ENCODE measurements at places on chromosomes 16 and 17.

DNA sequence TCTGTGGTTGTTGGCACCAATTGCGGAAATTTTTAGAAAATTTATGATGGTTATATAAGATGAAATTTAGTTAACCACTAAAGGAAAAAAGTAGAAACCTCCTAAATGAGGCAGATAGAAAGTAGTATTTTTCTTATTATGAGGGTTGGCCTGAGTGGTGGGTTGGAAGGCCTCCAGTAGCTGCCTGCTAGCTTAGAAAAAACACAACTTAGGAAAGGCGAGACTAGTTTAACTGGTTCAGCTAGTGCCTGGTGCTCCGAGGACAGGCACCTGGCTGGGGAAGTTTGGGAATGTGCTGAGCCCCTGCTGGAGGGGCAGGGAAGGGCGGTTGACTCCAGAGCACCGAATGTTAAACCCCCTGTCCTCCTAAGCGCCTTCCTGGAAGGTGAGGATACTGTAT, 19.9 kb downstream of the LDHD start:
- peak; percentile 49 for DNase-seq

- no peak for DNase-seq
These were observed 105.2 kb upstream of the ZNF750 start for GRCh38 chr17:82944990-82945389.

DNA sequence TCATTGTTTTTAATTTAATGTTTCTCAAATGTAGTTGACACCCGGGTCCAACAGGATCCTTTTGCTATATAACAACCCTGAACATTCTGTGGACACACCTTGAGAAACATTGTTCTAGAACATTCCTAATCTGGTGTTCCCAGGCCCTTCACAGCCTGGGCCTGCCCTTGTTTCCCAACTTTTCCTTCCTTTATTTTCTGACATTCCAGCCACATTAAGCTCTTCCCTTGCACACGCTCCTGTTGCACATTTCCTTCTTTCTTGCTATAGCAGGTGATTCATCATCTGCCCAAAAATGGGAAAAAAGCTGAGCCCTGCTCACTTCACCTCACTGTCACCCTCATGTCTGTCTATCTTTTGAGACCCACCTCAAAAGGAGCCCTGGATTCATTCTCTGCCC, 67.9 kb upstream of the MARCHF10 start:
- DNase-seq, result no peak

GRCh38 chr16:49578435-49579024, 204.9 kb downstream of the C16orf78 start:
- DNase-seq, result no peak

GRCh38 chr17:2982854-2983253, 80.6 kb downstream of the OR1D5 start:
- peak; percentile 13 for DNase-seq

DNA sequence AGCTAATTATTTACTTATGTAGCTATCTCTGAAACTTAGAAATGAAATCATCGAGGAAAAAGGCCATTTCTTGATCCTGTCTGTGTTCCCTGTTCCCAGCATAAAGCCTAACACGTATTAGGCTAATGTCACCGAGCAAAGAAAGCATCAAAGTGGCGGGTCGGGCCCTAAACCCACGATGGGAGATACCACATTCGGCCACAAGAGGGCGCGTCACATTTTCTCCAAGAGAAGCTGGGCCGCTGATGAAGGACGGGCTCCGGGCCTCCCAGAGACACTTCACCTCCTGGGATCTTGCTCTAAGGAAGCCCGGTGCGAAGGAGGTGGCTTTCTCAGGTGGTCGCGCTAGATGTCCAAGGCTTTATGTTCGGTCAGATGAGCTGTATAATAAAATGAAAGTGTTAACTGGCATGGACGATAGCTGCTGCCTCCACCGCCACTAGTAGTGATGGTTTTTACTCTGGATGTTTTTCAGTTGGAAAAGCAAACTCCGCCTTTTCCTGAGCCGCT, 853 bp upstream of the PDK2 start:
- DNase-seq, result peak; percentile 76

GRCh38 chr17:49723423-49723822, 15.7 kb upstream of the SLC35B1 start:
- DNase-seq, result no peak

DNA sequence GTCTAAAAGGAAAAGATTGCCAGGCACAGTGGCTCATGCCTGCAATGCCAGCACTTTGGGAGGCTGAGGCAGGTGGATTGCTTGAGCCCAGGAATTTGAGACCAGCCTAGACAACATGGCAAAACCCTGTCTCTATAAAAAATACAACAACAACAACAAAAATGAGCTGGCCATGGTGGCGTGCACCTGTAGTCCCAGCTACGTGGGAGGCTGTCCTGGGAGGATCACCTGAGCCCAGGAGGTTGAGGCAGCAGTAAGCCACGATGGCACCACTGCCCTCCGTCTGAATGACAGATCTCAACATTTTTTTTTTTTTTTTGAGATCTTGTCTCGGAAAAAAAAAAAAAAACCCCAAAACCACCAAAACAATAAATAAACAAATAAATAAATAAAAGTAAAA, 28.1 kb upstream of the ATP2A3 start:
- no peak for DNase-seq

DNA sequence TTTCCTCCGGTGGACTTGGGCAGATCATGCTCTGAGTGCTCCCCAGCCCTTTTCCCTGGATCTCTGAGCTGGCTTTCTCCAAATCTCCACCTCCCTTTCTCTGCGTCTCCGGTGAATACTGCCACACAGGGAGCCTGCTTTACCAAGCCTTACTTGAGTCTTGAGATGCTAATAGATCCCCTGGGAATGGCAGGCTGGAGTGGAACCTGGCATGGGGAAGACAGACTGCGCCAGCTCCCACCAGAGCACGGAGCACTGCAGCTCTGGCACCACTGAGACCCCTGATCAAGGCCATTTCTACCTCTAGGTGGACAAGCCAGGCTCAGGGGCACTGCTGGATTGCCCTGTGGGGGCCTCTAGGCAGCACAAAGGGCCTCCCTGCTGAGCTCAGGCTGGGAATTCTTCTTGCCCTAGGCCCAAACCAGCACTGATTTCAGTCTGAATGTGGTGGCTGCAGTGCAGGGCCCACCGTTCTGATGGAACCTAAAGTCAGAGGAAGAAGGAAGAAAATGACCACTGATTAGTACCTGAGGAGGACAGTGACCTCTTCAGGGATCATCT, 74.3 kb upstream of the CRHR1 start:
- no peak for DNase-seq

- DNase-seq, result no peak
These were observed 5.5 kb upstream of the RHBDF2 start for GRCh38 chr17:76506408-76507345.

DNA sequence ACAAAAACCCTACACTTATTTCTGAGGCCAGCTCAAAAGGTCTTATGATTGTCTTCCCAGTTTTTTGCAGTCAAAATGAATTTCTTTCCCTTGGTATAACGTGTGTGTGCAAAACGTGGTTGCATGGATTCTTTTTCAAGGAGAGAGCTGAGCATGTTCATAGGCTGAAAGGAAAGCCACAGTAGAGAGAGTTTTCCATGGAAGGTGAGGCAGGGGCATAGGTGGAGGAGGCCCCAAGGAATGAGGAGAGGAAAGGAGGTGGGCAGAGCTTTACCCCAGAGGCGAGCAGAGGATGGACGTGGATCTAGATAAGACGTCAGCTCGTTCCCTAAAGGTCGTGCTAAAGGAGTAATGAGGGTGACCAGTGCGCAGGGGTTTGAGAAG, 22.8 kb downstream of the TRPV2 start:
- no peak for DNase-seq

DNA sequence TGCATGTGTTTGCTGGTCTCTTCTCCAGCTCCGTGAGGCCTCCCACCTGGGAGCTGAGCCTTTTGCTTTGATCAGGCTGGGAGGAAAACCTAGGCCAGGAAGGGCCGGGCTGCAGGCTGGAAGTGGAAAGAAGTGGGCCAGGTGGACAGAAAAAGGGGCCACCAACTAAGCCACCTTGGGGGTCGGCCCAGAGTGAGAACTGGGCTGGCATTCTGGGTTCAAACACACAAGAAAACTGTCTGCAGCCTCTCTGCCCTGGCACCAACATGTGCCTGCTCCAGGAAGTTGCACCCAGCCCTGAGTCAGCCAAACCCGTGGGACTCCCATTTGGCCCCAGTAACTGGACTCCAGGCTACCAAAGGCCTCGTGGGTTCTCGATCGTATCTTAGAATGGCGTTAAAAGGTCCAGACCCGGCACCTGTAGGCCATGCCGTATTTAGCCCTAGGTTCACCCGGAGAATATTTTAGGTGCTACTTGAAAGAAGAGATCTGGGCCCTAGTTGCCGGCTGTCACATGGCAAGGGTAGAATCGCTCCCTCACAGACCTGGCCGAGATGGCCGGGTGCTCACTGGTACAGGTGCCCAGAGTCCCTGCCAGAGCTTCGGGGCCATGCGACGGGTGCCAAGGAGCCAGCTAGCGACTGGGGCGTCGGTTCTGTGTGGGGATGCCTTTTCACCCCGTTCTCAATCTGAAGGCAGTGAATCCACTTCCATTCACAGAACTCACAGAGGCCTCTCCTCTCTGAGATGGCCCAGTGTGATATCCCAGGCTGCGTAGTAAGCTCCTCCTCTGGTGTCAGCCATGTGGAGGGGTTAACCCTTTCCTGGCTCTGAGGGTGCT, 236.6 kb downstream of the MRTFB start:
- DNase-seq, result no peak

DNA sequence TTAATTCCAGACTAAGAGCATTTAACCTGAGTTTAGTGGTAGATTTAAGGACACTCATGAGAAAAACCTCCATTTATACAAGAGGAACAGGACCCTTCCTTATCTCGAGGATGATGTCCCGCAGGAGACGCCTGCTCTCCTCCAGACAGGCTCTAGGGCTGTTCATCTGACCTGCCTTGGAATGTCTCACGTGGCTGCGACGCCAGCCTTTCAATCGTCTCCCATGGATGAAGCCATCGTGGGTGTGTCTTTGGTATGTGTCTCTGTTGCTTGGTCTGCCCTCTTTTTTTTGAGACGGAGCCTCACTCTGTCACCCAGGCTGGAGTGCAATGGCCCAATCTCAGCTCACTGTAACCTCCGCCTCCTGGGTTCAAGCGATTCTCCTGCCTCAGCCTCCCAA, 16.5 kb downstream of the CHMP6 start:
- no peak for DNase-seq

DNA sequence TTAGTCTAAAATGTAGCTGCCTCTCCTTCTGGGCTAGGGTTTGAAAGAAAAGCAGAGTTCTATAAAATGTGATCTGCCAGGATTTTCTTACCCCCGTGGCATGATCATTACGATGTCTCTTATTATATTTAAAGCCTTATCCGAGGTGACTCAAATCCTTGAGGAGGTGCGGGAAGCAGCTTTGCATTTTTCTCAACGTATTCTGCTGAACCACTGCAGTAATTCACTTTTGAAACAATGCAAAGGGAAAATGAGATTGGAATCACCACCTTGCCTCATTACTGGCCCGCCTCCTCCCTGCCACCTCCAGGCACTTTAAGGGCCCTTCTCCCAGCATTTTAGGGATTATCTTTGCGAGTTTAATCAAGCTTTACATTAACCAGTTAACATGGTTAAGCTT, 9.7 kb upstream of the NOG start:
- DNase-seq, result no peak

DNA sequence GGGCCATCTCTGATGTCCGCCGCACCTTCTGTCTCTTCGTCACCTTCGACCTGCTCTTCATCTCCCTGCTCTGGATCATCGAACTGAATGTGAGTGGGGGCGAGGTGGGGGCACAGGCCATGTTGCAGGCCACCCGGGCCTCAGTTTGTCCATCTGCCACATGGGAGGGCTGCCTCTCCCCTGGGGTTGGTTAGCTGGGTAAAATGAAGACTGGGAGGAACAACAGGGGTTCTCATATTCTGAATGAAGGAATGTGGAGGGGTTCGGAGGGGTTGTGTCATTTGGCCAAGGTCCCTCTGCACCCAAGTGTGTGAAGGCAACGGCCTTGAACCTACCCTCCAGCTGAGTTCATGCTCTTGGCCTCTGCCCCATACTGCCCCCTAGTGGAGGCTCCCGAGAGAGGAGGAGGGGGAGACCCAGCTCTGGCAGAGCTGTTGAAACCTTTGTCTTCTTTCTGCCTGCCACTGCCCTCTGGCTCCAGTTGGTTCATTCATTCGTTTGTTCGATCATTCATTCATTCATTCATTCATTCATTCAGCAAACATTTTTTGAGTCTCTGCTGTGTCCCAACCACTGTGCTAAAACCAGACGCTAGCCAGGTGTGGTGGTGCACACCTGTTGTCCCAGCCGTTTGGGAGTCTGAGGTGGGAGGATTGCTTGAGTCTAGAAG, 11.4 kb upstream of the TCAP start:
- DNase-seq, result no peak

DNA sequence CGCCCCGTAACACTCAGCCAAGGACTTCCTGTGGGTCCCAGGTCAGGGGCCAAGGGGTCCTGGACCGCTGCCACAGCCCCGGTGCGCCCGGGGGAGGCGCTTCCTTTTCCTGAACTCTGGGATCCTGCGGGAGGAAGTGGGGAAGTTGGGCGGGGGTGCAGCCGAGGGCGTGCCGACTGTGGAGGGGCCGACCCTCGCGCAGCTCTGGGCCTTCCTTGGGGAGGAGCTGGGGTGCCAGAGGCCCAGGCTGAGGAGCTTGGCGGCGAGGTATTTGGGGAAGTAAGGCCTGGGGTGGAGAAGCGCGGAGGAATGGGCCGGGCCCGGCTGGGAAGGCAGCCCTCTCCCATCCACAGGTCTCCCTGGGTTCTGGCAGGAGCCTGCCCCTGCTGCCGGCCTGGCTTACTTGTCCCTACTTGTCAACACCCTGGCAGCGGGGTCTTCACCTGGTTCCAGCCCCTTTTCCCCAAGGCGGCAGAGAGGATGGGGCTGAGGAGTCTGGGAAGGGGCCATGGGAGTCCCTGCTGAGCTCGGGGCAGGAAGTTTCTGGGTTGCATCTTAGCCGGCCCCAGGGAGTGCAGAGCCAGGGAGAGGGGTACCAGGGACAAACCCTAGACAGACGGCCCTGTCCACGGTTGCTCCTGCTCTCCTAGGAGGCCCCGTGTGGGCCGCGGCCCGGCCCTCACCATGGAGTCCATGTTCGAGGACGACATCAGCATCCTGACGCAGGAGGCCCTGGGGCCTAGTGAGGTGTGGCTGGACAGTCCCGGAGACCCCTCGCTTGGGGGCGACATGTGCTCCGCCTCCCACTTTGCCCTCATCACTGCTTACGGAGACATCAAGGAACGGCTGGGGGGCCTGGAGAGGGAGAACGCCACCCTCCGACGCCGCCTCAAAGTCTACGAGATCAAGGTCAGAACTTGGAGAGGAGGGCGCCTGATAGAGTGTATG, 1.7 kb downstream of the TBKBP1 start:
- no peak for DNase-seq

GRCh38 chr17:83005639-83006038, 73.8 kb upstream of the METRNL start:
- DNase-seq, result no peak

- no peak for DNase-seq
These were observed at the start of gene PDE6G for GRCh38 chr17:81656118-81656743. PDE6G (minus strand) TSS chr17:81656542; CDS start chr17:81653305, 3,237 bp downstream.

GRCh38 chr17:35373534-35373983, at the start of gene SLFN11:
SLFN11 (minus strand) TSS chr17:35373621; CDS start chr17:35363807, 9,814 bp downstream.
- DNase-seq, result peak; percentile 49

- no peak for DNase-seq
These were observed 3.2 kb downstream of the PAM16 start for GRCh38 chr16:4347765-4348509.

- DNase-seq, result no peak
These were observed 40.1 kb upstream of the RBBP6 start for GRCh38 chr16:24499193-24499814.

- no peak for DNase-seq
These were observed 21.5 kb downstream of the DCAKD start for GRCh38 chr17:45029758-45030423.

GRCh38 chr17:55238931-55239297, 25.8 kb upstream of the HLF start:
- DNase-seq, result no peak

Measured in astrocyte of the cerebellum (primary cell).